Effector memory CD4-positive, alpha-beta T cell (primary cell): ENCODE measurements at places on chromosomes 7 and 10.

GRCh38 chr7:40315277-40315676 is 180.5 kb downstream of the SUGCT start:
- no peak for DNase-seq

DNA sequence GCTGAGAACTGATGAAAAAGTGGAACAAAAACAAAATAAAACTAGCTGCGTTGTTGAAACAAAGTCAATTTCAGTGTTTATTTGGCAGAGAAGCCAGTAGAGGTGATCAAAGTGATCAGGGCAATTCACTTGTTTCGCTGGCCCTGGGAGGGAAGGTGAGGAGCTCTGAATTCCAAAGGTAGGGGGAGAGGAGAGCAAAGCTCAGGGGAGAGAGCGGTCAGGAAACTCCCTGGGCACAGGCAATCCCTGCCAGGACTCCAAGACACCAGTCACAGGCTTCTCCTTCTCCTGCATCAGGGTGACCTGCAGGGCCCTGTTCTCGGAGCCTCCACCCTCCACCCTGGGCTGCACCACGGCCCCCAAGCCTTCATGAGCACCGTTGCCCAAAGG is 6.8 kb upstream of the KIAA1217 start:
- no peak for DNase-seq

GRCh38 chr7:50509459-50509858 is 55.7 kb downstream of the DDC start:
- no peak for DNase-seq

DNA sequence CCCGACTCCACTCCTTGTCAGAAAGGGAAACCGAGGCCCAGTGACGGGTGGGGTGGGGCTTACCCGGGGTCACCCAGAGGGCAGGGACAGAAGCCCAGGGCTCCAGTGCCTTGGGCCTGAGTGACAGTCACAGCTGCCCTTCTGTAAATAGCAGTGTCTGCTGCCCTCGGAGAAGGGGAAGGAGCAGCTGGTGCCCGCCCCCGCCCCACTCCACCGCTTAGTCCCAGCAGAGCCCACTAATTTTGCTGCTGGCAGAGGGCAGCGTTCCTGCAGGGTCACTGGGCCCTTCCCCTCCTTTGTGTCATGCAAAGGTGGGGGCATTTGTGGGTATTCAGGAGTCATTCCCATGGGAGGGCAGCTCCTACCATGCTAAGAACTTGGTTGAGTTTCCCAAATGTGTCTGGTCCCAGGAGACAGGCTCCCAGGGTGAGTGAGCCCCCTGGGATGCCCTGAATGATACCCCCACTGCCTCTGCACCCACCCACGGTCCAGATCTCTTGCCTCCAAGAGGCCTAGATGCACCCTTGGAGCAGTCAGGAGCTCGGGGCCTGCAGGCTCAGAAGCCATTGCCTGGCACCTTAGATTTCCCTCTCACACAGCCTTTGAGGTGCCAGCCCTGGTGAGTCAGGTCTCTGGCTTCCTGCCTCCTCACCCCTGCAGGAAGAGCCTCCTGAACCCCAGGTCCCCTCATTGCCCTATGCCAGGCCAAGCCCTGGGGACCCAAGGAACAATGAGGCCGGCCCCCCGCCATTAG is 17.2 kb downstream of the SH2B2 start:
- no peak for DNase-seq

GRCh38 chr7:95126053-95126709 is 198.2 kb downstream of the PON1 start:
- no peak for DNase-seq

GRCh38 chr10:78937800-78938694 is 130.7 kb upstream of the ZMIZ1 start:
- DNase-seq = no peak

DNA sequence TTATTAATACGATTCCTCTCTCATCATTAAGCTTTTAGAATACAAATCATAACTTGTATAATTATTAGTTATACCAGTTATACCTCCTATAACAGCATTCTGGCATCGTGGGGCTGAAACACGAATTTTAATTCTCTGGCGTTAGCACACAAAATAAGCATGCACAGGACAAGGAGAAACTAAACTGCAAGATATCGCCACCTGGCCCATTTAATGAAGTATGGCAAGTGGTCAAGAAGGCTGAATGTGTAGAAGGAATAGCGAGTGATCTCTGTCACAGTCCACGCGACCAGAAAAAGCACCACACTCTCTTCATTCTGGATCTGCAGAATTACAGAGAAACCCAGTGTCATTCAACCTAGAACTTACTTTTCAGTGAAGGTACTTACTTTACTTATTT is 18.1 kb downstream of the HACD1 start:
- DNase-seq = no peak

DNA sequence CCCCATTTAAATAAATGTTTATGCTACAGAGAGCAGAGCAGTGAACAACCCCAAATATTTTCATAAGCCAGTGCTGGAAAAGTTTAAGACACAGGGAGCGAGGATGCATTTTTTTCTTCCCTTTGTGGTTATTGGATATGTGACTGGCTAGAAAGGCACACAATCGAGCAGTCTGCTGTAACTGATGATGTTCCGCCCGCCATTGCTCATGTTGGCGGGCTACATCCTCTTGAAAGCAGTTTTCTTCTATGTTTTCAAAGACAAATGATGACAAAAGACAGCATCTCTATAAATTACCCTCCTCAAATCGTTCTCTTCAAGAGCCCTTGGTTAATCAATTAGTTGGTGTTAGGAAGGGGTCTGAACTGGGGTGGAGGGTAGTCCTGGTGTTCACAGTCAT is 269.8 kb downstream of the SKAP2 start:
- no peak for DNase-seq

- DNase-seq = no peak
These were observed 91.0 kb downstream of the SEMA3D start for GRCh38 chr7:85095806-85096205.

DNA sequence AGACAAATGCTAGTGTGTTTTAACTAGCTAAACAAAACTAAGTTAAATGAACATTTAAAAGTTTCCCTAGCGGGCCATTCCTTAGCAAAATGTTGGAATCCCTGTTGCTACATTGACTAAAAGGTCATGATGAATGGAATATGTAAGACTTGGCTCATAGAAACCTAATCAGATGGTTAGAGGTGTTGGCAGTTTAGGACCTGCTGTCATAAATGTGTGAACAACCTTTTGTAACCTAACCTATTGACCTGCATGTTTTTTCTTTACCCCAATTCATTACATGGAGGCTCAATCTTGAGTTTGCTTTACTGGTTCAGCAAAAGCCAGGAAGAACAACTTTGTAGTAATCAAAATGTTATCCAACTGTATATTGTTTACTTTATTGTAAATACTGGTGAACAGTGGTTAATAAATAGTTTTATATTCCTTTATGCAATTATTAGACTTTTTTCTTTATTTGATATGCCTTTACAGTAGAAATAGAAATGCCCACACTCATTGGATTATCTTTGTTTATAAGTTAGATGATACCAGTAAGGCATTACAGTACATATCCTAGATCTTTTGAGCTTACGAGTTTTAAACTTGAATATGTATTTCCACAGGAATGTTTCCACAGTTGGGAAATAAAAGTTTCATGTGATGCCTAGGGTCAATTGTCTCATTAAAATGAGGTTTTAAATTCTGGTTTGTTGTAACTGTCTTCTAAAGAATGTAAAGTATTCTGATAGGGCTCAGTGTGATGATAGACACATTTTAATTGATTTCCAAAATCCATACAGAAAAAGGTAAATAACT is 11.6 kb downstream of the CBX3 start:
- DNase-seq = no peak

- DNase-seq = no peak
These were observed 31.8 kb downstream of the LSMEM1 start for GRCh38 chr7:112512451-112513210.

GRCh38 chr7:91043186-91043585 is 221.0 kb upstream of the FZD1 start:
- DNase-seq = no peak

- DNase-seq = no peak
These were observed 39.2 kb upstream of the DNAJC1 start for GRCh38 chr10:22042557-22043326.

DNA sequence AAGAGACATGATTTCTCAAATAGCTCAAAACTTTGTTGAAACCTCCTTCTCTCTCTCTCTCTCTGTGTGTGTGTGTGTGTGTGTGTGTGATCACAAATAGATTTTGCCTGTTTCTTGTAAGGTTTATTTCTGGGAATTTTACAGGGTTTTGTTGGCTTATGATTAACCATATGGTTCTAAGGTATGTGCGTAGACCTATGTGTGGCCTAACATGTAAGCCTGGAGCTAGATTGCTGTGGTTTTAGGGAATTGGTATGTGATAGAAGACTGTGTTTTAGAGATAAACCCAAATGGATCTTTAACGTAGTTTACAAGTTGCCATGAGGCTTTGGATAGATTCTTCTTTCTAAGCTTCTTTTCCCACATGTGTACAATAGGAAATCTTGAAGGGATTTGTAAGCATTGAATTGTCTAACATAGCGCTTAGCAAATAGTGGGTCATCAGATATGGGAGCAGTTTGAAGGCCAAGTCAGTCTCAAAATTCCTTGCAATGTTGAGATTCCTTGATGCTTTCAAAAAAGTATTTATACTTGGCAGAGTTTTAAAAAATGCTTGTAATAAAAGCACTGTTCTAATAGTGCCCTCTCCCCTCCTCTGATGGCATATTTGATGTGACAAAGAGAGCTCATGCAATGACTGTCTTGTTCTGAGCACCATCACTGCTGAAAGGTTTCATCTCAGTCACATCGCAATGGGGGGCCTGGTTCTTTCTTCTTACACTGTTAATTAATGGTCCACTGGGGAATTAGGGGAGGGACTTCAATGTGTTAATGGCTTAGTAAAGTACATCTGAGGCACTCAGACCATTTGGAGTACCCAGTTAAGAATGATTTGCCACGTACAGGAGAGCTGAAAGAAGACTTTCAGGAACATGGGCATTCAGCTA is 118.2 kb downstream of the SNX10 start:
- no peak for DNase-seq

DNA sequence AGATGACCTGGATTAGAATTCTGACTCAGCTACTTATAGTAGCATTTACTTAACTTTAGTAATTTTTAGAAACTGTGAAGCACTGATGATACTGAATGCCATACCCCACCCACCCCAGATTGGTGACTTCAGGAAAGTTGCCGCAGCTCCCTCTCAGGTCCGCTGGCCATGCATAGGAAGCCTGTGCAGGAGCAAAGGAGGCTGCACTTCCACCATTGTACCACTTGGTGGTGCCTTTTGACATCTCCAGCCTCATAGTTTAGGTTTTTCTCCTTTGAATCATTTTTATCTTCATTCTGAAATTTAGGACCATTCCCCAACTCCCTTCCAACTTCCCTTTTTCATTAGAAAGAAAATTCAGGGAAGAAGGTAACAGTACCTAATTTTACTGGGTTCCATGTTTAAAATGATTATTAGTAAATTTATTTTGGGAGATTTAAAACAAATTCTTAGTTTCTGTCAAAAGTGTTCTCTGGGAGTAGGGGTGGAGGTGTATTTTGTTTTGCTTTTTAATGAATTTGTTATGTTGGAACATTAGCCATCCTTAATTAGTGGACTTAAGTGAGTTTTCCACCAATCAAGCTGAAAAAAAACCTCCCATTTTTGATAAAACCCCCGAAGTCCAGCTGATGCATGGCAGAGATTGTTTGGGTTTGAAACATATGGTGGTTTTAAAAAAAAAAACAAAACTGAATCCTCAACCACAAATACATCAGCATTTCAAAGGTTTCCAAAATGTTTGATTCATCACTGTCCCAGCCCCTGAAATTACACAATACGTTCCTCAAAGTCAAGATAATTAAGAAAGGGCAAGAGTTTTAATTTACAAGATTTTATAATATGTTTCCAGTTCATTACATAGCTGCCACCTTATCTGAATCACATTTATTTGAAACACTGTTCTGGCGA is 109.6 kb downstream of the WNT2 start:
- DNase-seq = no peak

- DNase-seq = no peak
These were observed 8.6 kb upstream of the LRRN3 start for GRCh38 chr7:111082351-111082750.

DNA sequence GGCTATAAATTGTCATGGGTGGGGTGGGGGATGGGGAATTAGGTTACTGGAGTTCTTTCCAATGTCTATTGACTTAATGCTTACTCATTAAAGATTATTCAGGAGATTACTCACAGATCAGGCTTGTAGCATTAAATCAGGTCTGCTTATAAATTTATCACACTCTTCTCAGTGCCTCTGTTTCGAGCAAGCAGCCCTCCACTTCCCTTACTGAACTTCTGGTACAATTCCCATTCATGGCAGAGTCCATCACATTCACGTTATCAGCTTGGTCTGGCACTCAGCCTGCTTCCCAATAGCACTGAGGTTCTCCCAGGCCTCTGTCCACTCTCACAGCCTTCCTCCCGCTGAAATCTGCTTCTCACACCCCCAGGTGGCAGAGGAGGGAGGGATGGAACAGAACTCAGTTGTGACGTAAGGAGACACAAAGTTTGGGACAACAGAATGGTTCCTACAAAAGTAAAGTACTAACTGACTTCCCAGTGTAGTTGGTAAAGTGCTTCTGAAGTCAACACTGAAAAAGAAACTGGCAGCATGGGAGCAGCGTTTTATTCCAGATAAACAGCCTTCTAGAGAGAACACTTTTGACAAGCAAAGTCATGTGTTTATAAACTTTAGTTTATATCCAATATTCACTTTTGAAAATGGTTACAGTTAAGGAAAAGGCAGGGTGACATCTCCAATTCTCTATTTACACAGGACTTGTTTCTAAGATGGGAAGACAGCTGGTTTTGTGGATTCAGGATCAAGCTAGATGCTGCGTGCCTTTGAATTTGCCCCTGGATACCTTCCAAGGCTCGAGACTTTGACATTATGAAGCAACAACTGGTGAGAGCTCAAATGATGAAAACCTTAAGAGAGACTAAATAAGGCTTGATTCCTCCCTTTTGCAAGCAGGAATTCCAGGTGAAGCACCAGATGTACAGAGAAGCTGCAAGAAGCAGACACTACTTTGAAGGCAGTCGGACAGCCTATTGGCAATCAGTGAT is 81.4 kb downstream of the ATXN7L1 start:
- no peak for DNase-seq

- no peak for DNase-seq
These were observed 76.0 kb upstream of the ADO start for GRCh38 chr10:62728479-62728878.

- no peak for DNase-seq
These were observed 214.5 kb upstream of the CNTNAP2 start for GRCh38 chr7:145902123-145902522.

- no peak for DNase-seq
These were observed 29.0 kb downstream of the PODXL start for GRCh38 chr7:131527456-131527855.
